ENCODE measurements at places on chromosomes 13 and 19.
A peak's percentile ranks its signal among the peaks of the same experiment; 100 is the strongest.

- DNase-seq, result no peak
Measured at GRCh38 chr19:30551271-30551670, 179.1 kb downstream of the ZNF536 start.

DNA sequence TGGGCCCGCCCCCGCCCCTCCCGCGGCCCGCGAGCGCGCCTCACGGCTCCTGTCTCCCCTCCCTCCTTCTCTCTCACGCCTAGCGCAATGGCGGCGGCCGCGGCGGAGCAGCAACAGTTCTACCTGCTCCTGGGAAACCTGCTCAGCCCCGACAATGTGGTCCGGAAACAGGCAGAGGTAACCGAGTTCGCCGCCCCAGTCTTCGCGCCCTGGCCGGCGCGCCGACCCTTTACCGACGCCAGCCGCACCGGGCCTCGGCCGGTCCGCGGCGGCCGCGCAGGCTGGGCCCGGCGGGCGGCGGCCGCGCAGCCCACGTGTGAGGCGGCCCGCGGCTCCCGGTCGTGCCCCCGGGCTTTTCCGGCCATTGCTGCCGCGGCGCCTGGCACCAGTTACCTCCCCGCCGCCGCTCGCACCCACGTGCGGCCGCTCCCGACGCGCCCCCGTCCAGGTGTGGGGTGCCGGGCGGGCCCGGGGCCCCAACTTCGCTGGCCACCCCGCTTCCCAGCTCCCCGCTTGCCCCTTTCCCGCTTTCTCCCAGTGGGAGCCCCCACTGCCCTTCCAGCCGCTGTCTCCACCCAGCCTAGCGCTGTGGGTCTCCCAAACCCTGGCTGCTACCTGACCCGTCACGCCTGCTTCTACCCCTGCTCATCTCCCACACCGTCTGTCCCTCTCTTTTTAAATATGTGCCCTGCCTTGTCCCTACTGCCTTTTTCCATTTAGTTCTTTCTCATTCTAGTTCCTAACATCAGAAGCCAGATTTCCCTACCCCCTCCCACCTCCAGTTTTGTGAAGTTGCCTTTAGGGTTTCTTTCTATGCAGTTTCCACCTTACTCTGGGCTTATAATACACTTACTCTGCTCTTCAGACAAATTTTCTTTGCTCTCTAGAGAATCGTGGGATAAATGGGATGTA, 23.4 kb downstream of the IPO5 start:
- DNase-seq, result no peak

DNA sequence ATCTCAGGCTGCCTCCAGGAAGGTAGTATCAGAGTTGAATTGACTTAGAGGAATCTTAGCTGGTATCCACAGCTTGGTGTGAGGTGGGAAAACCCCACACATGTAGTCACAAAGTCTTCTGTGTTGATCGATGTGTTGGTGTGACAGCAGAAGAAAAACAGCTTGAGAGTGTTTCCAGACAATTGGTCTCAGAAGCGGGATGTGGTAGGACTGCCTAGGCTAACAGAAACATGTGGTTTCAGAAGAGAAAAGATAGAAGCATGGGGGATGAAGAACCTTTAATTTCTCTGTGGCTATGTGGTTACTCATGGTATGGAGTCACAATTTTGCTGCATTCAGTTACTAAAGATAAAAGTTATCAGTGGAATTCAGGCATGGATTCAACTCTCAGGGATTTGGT, 134.7 kb upstream of the SLITRK5 start:
- peak; percentile 3 for DNase-seq

DNA sequence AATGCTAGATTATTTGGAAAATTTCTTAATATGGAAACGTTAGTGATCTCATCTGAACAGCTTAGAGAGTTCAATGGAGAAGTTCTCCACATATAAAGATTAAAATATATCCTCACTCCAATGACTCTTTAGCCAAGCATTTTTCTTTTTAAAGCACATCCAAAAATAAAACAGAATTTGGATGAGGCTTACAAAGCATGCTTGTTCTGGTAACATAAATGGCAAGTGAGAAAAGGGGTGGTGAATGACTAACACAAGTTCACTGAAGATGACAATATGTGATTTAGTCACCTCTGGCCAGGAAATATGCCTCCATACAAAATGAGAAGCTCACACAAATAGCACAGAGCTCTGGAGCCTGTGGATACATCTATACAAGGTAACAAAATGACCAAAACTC, 253.0 kb downstream of the PCDH20 start:
- peak; percentile 14 for DNase-seq

GRCh38 chr13:107669391-107669993, 545.8 kb downstream of the LIG4 start:
- DNase-seq, result peak; percentile 4

GRCh38 chr13:45068036-45069001, 52.0 kb upstream of the GTF2F2 start:
- DNase-seq, result no peak

GRCh38 chr13:53775807-53776206, 747.2 kb downstream of the OLFM4 start:
- no peak for DNase-seq

GRCh38 chr13:61692691-61693090, 277.0 kb upstream of the PCDH20 start:
- no peak for DNase-seq

DNA sequence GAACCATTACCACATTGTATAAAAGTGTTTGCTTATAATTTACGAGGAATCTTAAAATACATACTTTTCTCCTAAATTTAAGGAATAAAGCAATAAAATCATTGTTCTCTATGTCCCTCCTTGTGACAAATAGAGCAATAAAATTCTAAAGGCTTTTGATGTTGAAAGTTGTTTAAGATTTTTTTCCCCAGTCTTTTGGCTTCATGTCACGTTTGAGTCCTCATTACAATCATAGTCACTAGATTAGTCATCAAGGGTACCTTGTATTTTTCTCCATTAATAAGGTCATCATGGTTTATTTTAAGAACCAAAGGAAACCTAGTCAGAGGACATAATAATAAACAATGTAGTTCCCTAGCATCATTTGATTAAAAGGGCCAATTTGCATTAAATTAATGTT, 3.2 kb downstream of the WBP4 start:
- peak; percentile 77 for DNase-seq

DNA sequence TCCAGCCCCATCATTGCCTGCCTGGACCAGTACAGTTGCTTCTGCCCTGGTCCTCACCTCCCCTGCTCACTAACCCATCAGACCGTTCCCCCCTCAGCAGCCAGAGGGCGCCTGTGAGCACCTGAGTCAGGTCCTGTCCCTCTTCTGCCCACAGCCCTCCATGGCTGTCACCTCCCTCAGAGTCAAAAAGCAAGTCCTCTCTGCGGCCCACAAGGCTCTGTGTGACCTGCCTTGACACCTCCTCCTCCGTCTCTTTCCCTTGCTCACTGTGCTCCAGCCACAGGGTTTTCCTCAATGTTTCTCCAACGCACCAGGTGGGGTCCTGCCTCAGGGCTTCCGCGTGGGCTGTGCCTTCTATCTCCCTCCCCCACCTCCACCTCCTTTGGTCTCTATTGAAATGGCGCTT, 29.4 kb upstream of the PTPRS start:
- DNase-seq, result peak; percentile 24

GRCh38 chr13:91302111-91302510, 45.4 kb upstream of the MIR17HG start:
- no peak for DNase-seq

DNA sequence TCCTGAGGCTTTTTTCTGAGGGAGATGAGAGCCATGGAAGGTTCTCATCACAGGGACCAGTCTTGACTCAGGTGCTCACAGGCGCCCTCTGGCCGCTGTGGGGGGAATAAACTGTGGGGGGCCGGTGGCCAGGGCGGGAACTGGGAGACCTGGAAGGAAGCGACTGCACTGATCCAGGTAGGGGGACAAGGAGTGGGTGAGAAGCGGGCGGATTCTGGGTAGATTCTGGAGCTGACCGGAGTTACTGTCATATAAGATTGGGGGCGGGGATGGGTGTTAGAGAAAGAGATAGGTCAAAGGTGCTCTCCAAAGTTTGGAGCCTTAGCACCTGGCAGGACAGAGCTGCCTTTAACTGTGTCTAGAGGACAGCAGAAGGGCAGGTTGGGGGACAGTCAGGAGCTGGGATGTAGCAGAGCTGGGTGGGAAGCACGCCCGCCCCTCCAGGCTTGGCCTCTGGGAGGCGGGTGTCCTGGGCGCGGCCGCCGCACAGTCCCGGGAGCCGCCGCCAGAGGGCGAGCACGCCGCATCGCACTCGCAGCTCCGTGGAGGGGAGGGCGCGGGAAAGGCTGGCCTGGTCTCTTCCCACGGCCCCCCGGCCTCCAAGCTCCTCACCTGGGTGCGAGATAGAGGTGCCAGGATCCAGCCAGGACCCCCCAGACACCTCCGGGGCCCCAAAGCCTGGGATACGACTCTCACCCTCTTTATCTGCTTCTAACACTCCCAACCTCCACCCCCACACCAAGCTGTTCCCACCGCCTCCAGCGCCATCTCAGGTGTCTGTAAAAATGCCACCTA, 4.2 kb upstream of the DAND5 start:
- peak; percentile 74 for DNase-seq

DNA sequence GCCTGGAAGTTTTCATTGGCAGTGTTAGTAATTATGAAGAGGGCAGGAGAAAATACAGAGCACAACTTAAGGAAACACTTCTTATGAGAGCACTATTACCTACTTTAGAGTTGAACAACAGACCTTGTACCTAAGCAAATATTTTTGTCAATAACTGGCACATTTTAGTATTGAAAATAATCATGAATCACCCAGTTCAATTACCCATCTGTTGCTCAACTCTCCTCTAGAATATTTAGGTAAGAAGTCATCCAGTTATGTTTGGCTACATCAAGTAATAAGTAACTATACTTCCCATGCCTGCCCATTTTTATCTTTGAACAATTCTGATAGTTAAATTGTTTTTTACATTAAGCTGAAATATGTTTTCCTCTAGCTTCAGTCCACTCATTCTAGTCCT, 893.4 kb downstream of the DIAPH3 start:
- no peak for DNase-seq

DNA sequence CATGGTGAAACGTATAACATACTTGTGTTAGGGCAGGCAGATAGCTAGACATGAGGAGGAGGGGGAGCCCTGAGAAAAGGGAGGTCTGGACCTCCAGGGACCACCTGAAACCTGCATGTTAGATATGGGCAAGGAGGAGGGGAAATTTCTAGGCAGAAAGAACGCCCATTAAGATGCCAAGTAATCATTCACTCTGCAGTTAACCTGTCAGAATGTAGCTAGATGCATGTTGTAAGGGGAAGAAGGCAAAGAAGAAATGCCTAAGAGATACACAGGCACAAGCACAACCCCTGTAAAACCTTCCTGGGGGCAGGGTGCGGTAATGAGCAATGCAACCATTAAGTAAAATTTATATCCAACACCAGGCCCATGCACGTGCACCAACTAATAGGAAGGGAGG, 1055.3 kb upstream of the SPRY2 start:
- DNase-seq, result no peak

DNA sequence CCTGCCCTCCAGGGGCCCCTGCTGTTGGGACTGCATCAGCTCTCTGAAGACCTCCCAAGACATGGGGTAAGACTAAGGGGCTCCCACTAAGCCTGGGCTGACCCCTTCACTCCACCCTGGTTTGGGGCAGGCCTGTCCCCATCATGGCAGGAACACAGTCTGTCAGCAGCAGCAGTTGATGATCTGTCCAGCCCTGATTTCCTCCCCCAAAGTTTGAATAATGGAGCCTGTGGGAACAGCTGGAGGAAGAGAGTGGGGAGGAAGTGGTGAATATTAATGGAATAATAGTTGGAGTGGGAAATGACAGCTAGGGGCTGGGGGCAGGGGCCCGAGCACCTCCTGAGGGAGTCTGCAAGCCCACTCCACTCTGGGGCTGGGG, 1.3 kb upstream of the B3GNT8 start:
- no peak for DNase-seq

GRCh38 chr13:31214435-31214834, 14.7 kb downstream of the B3GLCT start:
- no peak for DNase-seq

DNA sequence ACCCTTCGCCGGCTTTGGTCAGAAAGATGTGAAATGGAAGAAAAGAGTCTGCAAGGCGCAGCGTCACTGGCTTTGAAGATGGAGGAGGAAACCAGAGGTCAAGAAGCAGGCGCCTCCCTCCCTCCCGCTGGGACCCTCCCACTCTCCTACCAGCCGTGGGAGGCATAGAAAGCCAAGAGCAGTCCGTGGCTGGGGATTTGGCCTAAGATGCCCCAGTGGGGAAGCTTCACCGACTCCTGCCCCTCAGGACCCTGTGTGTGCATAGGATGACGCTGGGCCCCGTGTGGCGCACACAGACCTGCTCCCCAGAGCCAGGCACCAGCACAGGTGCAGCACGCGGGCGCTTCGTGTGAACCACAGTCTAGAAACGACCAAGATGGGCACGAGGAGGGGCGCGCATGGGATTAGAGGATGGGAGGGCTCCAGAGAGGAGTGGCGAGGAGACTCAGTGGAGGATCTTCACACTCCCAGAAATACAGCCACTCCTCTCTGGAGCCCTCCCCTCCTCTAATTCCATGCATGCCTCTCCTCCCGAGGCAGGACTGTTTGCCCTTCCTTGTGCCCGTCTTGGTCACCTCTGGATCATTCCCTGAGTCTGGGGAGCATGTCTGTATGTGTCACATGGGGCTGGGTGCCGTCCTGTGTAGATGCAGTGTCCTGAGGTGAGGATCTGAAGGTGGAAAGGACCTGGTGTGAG, 194.3 kb downstream of the TEX29 start:
- no peak for DNase-seq

GRCh38 chr19:50768277-50768676, 2.0 kb upstream of the GPR32 start:
- DNase-seq, result no peak

DNA sequence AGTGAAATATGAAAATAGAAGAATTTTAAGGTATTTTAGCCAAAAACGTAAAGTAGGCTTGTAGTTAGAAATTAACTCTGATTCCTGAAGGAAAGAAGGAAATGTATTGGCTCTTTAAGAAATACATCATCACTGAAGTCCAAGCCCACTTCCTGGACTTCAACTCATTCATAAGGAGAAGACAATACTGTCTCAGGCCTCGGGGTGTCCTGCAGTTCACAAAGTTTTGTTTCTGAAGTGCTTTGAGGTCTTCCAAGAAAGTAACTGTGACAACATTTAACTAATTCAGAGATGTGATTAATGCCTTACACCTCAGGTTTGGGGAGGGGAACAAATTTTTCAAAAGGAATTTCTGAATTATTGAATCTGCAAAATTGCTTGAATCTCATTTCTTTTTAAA, 65.8 kb upstream of the STARD13 start:
- peak; percentile 35 for DNase-seq

DNA sequence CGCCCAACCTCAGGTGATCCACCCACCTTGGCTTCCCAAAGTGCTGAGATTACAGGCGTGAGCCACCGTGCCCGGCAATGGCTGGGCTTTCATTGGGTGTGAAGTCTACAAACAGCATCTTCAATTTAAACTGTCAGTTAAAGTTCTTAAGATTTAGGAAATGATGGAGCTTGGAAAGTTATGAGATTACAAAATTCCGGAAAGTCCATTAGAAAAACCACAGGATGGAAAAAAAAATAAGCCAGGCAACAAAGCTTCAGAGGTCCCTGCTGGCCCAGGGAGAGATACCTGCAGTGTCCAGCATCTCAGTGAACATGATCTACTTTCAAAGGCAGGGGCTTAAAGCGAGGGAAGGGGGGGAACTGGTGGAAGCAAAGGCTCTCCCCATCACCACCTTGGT, 4.6 kb upstream of the ZNF587B start:
- no peak for DNase-seq
